Aorta (tissue), 5 donors: ENCODE measurements at places on chromosomes 1 and 21. TPM values are rescaled to one million over a fixed set of nuclear protein-coding genes. Genes with fewer than 3 reads are reported as not detected.

- no peak for DNase-seq
- H3K36me3 ChIP-seq, result no peaks in the 10 kb centered on the region
- H3K4me3 ChIP-seq, result no peak overlapping the region
- H3K27me3 ChIP-seq, result no peaks in the 10 kb centered on the region
- no peaks in the 10 kb centered on the region for H3K4me1 ChIP-seq
These were observed 72.4 kb downstream of the FH start for GRCh38 chr1:241447031-241447644.

DNA sequence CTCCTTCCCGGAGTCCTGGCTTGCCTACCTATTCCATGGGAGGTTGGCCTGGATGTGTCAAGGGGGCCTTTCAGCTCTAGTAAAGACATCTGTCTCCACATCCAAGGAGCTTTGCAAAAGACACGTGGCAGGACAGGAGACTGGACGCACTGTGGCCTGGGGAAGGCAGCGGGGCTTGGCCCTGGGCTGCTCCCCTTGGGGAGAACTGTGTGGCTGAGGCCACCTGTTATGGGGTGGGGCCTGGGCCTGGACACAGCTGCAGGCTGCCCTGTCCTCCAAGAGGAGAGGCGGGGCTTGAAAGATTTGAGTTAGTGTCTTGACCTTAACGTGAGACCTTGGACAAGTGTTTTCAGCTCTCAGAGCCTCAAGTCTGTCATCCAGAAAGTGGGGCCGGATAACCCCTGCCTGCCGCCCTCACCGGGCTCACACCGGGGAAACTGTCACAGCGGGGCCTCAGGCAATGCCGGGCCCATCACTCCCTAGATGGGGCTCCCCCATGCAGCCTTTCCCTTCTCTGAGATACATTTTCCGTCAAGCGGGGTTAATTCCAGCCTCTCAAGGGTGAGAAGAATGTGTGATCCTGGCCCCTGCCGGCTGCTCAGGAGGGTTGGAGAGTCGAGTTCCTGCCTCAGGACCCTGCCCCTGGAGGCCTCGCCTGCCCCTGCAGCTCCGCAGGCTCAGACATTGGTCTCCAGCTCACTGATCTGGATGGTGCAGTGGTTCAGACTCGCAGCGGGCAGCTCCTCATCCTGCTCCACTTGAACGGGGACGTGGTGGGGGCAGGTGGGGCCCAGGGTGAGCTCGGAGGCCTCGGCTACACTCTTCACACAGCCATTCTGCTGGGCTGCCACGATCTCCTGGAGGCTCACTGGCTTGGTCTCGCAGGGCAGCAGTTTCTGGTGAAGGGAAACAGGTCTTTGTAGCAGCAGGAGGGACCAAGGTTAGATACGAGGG, 25.6 kb downstream of the PODN start:
- H3K4me1 ChIP-seq, result no peaks in the 10 kb centered on the region
- no peak overlapping the region for H3K27ac ChIP-seq
- DNase-seq, result no peak
- H3K27me3 ChIP-seq, result no peaks in the 10 kb centered on the region
- H3K36me3 ChIP-seq, result no peaks in the 10 kb centered on the region

- H3K27me3 ChIP-seq, result no peaks in the 10 kb centered on the region
- no peak overlapping the region for H3K27ac ChIP-seq
- no peak for DNase-seq
- no peak overlapping the region for H3K4me3 ChIP-seq
These were observed 38.4 kb upstream of the ZNF281 start for GRCh38 chr1:200448034-200448762.

GRCh38 chr1:79312438-79312837, 305.9 kb upstream of the ADGRL4 start:
- H3K27ac ChIP-seq, result no peak overlapping the region
- H3K36me3 ChIP-seq, result no peaks in the 10 kb centered on the region
- DNase-seq, result no peak
- H3K27me3 ChIP-seq, result no peaks in the 10 kb centered on the region

DNA sequence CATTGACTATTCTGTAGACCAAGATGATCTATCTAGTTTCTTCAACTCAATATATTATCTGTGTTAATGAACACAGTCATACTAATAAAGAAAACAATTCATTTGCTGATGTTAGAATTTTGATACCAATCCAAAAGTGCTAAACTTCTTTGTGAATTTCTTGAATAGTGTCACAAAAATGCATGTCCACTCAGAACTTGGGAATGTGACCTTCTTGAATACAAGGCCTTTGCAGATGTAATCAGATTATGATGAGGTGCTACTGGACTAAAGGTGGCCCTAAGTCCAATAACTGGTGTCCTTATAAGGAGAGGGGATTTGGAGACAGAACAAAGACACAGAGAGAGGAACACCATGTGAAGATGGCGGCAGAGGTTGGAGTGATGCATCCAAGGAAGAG, 305.8 kb upstream of the ZP4 start:
- DNase-seq, result no peak
- H3K4me1 ChIP-seq, result no peaks in the 10 kb centered on the region
- H3K27me3 ChIP-seq, result no peaks in the 10 kb centered on the region
- H3K36me3 ChIP-seq, result no peaks in the 10 kb centered on the region
- H3K4me3 ChIP-seq, result no peak overlapping the region
- no peak overlapping the region for H3K27ac ChIP-seq

DNA sequence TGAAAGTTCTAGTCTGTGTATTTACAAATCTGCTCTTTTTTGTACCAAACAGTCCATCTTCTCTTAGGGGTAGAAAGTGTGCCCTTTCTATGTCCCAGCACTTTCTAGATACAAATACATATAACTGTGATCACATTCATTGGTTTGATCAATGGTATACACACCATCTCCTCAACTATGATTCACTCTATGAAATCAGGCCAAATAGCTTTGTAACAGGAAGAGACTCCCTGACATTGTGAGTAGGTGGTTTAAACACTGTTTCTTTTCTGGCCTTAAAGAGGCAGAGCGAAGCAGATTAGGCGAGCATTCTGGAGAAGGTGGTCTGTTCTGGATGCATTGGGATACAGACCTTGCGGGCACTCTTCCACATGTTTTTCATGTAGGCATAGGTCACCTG, 39.3 kb upstream of the EXOSC10 start:
- H3K4me1 ChIP-seq, result peaks cover 7% of the 10 kb centered on the region
- peaks cover 5% of the 10 kb centered on the region for H3K36me3 ChIP-seq
- H3K27ac ChIP-seq, result no peak overlapping the region
- H3K27me3 ChIP-seq, result no peaks in the 10 kb centered on the region
- H3K4me3 ChIP-seq, result no peak overlapping the region

DNA sequence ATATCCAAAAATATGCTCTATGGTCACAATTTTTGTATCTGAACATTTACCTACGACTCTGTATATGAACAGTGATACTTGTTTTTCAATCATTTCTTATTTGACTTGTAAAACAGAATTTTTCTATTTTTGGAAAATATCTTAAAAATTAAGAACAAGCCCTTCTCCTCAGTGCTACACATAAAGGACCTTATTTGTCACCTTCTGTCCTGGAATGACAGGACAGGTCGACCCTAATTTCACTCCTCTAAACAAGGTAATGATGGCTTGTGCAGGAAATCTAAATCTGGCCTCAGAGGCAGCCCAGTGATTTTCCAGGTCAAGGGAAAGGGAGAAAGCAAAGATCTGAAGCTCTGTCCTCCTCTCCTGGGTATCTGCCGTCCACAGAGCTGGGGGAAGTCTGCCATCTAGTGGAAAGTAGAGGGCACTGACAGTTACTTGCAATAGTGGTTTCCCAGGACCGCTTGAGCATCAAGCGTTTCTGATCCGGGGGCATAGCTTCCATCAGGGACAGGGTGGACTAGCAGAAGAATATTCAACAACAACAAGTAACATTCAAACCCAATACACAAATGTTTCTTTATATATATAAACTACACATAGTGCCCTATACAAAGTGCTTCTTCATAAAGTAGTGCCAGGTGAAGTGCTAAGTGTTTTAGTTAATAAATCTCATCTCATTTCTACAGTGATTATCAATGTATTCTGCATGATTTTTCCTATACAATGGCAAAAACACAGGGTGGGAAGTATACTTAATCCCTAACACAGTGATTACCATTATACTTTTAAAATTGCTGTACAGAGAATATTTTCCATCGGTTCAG, 74.6 kb downstream of the SLC25A24 start:
- no peaks in the 10 kb centered on the region for H3K4me1 ChIP-seq
- no peak overlapping the region for H3K4me3 ChIP-seq
- no peaks in the 10 kb centered on the region for H3K27me3 ChIP-seq

GRCh38 chr21:25283720-25284119, 323.6 kb downstream of the MRPL39 start:
- no peaks in the 10 kb centered on the region for H3K27me3 ChIP-seq
- no peak overlapping the region for H3K4me3 ChIP-seq
- no peak for DNase-seq
- no peak overlapping the region for H3K27ac ChIP-seq
- H3K36me3 ChIP-seq, result no peaks in the 10 kb centered on the region

Gene HSD11B1
- 13.9 TPM for total RNA-seq

Gene TEDDM1
- not detected for total RNA-seq
